ENCODE measurements at places on chromosomes 4 and X. TPM values are rescaled to one million over a fixed set of nuclear protein-coding genes. Genes with fewer than 3 reads are reported as not detected.

Gene CTAG1A
- total RNA-seq, result not detected

Gene HHIP
- total RNA-seq, result 0.16 TPM

Gene PDLIM5
- total RNA-seq, result 212 TPM

Gene AMER1
- total RNA-seq, result 1.6 TPM

Gene SPIN2A
- 0.18 TPM for total RNA-seq

Gene H2BW2
- not detected for total RNA-seq

Gene NPY2R
- total RNA-seq, result not detected
